ENCODE measurements at places on chromosomes 11 and 22.

DNA sequence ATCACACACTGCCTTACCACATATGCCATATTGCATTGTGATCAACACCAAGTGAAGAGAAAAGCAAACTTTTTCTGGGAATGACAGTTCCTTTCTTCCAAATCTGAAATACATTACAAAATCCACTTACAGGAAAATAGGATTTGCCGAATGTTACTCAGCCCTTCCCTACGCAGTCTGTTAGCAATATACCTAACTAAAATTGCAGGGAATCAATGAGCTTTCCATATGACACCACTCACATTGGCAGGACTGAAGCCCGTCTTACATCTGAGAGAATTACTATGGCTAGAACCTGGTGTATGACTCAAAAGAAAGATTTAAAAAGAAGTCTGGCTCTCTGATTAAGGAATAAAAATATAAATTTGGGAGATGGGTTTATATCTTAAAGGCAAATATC lies 136.0 kb downstream of the LRRC4C start:
- no peak for DNase-seq

- no peak for DNase-seq
Measured at GRCh38 chr22:27440304-27440865, 361.2 kb downstream of the MN1 start.

DNA sequence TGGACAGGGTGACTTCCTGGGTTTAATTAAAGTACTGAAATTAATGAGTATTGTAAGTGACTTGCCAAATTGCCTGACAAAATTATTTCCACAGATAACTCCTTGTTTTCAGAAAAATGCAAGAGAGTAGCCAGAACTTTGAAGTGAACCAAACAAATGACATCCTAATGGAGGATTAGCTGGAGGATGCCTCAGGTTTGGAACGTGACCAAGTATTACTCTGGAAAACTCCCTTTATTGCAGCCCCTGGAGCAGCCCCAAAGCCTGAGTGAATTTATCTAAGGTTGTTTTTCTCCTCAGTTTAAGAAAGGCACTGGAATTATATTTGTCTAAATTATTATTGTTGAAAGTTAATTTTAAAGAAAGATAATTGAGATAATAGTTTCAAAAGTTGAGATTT lies 343.6 kb upstream of the MTNR1B start:
- no peak for DNase-seq

GRCh38 chr11:122917311-122917710 lies 34.8 kb downstream of the JHY start:
- no peak for DNase-seq

DNA sequence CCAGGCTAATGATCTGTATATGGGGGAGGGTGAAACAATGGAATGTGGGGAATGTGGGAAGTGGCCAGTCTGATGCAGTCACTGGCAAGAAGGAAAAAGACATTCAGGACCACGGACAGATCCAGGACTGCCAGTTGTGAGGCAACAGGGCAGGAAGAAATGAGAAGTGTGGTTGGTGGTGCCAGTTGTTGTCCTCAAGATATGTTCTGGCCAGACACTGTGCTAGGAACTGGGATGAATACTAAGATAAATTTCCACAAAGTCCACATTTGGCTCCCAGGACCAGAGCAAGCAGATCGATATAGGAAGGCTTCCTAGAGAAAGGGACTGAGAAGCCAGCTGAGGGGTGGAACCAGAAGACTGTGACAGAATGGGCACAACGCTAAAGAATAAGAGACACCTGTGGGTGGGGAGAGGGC lies 6.8 kb upstream of the TPBGL start:
- DNase-seq = no peak

DNA sequence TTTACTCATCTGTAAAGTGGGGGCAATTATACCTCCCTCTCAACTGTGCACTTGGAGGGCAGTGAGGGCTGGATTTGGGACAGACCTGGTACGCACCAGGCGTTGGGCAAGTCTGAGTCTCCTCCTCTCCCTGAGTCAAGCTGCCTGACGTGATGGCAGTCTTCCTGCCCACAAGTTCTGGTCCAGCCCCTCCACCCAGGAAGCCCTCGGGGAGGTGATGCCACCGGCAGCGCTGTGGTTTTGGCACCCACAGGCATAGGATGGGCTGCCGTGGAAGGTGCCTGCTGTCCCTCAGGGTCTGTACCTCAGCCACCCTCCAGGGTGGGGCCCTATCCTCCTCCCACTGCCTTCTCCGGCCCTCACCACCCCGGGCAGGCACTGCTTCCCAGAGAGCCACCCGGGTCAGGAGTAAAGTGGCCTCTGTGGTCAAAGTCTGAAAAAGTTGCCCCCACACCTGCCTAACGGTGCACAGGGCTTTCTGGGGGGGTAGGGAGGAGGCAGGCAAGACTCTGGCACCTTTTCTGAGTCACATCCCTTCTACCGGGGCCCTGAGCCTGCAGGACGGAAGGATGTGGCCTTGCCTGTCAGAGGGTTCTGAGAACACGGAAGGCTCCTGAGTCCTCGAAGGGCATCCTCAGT lies 6.5 kb upstream of the APOBEC3H start:
- peak; percentile 72 for DNase-seq

- DNase-seq = no peak
Measured at GRCh38 chr11:65645710-65646109, 7.8 kb downstream of the SIPA1 start.

GRCh38 chr11:103035791-103036434 lies 56.0 kb downstream of the DCUN1D5 start:
- DNase-seq = no peak

DNA sequence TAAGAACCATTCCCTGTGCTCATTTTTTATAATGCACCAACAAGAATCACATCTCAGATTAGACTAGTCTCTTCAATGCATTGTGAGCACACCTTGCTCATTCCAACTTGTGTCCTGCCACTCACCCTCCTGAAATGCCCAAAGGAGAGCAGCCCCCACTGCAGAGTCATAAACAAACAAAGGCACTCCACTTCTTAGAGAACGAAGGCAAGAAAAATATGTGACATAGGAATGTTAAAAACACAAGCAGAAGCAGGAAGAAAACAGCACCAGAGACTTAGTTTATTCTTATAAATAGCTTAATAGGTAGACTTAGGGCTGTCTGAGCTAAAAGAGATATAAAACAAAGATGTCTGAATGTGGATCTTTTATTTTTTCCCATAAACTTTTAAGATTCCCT lies 57.2 kb downstream of the GUCY1A2 start:
- DNase-seq = no peak

DNA sequence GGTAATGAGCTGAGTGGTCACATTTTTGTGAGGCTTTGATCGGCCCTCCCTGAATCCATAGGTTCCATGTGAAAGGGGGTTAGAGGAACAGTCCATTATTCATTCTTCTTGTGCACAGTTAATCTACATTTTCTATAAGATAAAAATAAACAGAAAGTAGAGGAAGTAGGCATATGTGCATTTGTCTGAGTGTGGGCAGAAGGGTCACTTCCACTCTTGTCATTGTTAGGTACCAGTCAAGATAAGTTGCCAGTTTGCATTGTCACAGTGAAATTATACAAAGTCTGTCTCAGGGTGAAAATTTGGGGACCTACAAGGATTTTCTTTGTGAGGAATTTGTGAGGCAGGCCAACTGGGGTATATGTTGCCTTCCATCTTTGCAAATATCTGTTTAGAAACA lies 4.6 kb upstream of the APOL4 start:
- DNase-seq = no peak

All from stimulated activated CD8-positive, alpha-beta memory T cell treated with anti-CD3 and anti-CD28 coated beads, Interleukin-4, amount 100 ng/mL, for 24 hours (primary cell).